Psoas muscle (tissue), 8 donors: ENCODE measurements at places on chromosomes 1 and 21.

DNA sequence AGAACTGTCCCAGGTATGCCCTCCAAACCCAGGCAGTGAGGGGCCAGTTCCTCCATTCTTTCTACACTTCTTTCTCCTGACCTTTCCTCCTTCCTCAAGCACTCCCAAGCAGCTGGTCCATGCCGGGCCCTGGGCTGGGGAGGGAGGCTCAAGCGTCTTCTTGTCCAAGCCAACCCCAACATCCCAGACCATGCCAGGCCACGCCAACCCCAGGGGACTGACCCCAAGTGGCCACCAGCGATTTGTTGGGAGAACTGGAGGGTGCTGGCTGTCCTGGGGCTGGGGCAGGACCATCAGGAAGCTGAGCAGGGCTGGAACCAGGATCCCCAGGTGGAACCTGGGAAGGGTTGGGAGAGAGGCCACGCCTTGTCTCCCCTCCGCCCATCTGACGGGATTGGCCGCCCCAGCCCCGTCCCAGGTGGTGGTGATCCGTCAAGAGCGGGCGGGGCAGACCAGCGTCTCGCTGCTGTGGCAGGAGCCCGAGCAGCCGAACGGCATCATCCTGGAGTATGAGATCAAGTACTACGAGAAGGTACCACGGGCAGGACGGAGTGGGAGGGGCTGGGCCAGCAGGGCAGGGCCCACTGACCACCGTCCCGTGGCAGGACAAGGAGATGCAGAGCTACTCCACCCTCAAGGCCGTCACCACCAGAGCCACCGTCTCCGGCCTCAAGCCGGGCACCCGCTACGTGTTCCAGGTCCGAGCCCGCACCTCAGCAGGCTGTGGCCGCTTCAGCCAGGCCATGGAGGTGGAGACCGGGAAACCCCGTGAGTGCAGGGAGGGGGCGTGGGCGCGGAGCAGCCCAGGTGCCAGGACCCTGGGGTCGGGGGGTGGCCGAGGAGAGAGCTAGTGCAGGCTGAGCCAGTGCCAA is 29.9 kb downstream of the EPHA8 start:
- DNase-seq = peak; percentile 42

DNA sequence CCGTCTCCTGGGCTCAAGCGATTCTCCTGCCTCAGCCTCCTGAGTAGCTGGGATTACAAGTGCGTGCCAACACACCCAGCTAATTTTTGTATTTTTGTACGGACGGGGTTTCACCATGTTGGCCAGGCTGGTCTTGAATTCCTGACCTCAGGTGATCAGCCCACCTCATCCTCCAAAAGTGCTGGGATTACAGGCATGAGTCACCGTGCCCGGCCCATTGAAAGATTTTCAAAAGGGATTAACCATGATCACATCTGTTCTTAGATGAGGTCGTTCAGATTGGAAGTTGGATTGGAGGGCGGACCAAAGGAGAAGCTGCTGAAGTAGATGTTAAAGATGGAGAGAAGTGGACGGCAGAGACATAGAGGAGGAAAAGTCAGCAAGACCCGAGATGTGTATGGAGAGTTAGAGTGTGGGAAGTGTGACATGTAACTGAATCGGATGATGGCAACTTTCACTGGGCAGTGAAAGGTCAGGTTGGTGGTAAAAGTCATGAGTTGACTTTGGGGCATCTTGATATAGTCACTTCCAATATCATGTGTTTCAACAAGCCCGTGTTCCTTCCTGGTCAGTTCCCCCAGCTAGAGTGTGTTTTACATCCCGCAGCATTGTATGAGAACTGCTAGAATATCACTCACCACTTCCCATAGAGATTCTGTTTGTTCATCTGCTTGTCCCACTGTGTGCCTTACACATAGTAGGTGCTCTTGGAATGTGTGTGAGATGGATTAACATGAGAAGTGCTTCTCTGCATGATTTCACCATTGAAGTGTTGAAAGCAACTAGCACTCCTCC is 54.4 kb upstream of the TINAGL1 start:
- DNase-seq = no peak

DNA sequence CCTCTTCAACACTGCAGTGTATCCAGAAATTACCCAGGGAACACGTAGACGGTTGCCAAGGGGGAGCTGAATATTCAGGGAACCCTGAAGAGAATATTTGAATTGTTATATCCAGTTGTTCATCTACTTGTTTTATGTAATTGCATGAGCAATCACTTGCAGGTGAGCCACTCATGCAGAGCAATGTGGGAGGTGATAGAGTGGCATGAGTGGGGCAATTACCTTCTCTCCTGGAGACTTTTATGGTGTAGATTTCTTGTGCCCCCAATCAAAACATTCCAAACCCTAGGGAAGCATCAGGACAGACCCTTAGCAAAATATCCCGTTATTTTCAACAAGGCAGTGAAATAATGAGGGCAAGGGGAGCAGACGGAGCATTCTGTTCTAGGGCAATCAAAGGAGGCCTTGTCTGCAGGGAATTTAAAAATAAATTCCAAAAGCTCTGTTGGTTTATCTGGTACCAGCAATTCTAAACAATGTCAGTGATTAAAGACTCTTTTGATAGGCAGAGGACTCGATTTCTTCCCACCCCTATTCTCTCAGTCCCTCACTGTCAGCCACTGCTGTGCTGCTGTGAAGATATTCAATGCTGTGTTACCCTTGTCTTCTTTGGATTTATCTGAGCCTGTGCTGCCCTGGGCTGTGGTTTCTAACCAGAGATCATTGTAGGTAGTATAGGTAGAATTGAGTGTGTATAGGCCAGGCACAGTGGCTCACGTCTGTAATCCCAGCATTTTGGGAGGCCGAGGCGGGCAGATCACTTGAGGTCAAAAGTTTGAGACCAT is 180.2 kb upstream of the MAP1LC3C start:
- DNase-seq = no peak

DNA sequence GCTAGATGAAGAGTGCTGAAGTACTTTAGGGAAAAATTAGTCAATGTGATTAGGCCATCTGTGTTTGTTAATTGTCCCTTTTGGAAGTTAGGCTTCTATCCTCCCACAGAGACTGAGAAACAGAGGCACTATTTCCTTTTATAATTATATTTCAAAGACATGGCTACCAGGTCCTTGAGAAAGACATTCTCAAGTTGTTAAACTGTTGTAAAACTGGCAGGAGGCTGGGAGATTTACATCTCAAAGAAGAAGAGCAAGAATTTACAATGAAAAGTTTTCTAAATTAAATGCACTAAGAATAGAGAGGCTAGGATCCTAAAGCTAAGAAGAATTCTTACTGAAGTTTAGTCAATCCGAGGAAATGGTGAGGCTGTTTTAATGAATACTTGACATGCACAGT is 74.0 kb upstream of the BRINP3 start:
- no peak for DNase-seq

- peak; percentile 81 for DNase-seq
Measured at GRCh38 chr1:204348722-204349121, 11.0 kb downstream of the PLEKHA6 start.

- no peak for DNase-seq
Measured at GRCh38 chr1:26686795-26687194, 9.0 kb upstream of the ARID1A start.
